Fibroblast of lung (primary cell): ENCODE measurements at places on chromosomes 12 and 14. TPM values are rescaled to one million over a fixed set of nuclear protein-coding genes. Genes with fewer than 3 reads are reported as not detected.

- H3K27me3 ChIP-seq: no peaks in the 10 kb centered on the region
- no peaks in the 10 kb centered on the region for H3K36me3 ChIP-seq
- no peak overlapping the region for H3K27ac ChIP-seq
- no peak for DNase-seq
- H3K4me3 ChIP-seq: no peak overlapping the region
- H3K4me1 ChIP-seq: no peaks in the 10 kb centered on the region
Observed at GRCh38 chr14:104355101-104356019, 217.0 kb downstream of the KIF26A start.

- no peaks in the 10 kb centered on the region for H3K36me3 ChIP-seq
- no peaks in the 10 kb centered on the region for H3K27me3 ChIP-seq
- DNase-seq: no peak
- H3K4me1 ChIP-seq: peaks cover 9% of the 10 kb centered on the region
- H3K27ac ChIP-seq: no peak overlapping the region
Observed at GRCh38 chr14:79516009-79516408, 695.3 kb downstream of the DIO2 start.

GRCh38 chr14:92755495-92755894 lies 7.1 kb upstream of the LGMN start:
- no peak overlapping the region for H3K27ac ChIP-seq
- H3K36me3 ChIP-seq: no peaks in the 10 kb centered on the region
- peaks cover 5% of the 10 kb centered on the region for H3K27me3 ChIP-seq
- DNase-seq: no peak
- H3K4me3 ChIP-seq: no peak overlapping the region
- no peaks in the 10 kb centered on the region for H3K4me1 ChIP-seq

GRCh38 chr12:15706010-15706676 lies 83.0 kb downstream of the EPS8 start:
- H3K27ac ChIP-seq: no peak overlapping the region
- no peaks in the 10 kb centered on the region for H3K27me3 ChIP-seq
- no peak overlapping the region for H3K4me3 ChIP-seq
- no peaks in the 10 kb centered on the region for H3K36me3 ChIP-seq
- peaks cover 4% of the 10 kb centered on the region for H3K4me1 ChIP-seq
- no peak for DNase-seq

GRCh38 chr12:110530511-110530910 lies 28.4 kb downstream of the RAD9B start:
- peaks cover 15% of the 10 kb centered on the region for H3K4me1 ChIP-seq
- DNase-seq: no peak
- no peaks in the 10 kb centered on the region for H3K36me3 ChIP-seq
- H3K4me3 ChIP-seq: no peak overlapping the region
- H3K27ac ChIP-seq: no peak overlapping the region

DNA sequence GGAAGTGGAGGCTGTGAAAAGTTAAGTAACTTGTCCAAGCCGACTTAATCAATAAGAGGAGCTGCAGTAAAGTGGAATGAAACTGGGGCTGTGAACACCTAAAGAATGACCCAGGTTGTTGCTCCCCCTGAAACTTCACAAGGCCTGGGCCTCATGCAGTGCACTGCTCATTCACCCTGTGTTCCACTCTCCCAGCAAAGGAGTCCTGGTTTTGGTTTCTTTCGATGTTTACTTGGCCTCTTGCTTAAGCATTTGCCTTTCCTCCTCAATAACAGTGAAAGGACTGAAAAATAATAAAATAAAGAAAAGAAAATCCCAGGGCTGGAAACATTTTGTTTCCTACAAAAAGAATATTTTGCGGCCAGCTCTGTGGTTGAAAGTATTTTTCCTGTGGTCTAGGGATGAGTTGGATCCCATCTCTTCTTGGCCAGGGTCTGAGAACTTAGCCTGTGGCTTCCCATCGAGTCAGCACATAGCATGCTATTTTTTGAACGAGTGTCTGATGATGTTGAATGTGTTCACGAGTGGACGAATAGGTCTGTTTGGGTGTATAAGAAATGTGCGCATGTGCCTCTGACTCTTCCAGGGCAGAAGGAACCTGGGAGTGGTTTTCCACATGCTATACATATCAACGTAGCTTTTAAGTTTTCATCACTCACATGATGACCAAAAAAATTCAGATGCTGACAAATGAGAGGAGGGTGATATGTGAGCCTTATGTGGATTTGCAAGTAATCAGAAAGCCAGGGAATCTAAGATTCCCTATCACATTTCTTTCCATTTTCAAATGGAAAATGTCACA lies 349.8 kb downstream of the ZFP36L1 start:
- DNase-seq: peak; percentile 70
- no peaks in the 10 kb centered on the region for H3K27me3 ChIP-seq
- H3K4me1 ChIP-seq: no peaks in the 10 kb centered on the region
- no peaks in the 10 kb centered on the region for H3K36me3 ChIP-seq

DNA sequence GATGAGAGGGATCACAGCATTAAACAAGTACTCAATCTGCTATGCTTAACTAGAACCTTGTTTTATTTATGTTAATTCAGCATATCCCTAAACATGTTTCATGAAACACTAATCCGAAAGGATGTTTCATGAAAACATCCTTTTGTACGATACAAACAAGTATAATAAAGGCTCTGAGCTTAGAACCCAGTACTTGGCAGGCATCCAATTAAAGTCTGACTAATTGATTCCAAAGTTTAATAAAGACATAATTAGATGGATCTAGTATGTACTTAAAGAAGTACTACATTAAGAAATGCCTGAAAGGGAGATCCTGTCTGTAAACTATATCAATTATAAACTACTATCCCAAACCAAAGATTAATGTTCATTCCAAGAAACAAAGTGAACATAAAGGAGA lies 51.8 kb downstream of the SCAF11 start:
- H3K4me1 ChIP-seq: no peaks in the 10 kb centered on the region
- no peak for DNase-seq
- H3K4me3 ChIP-seq: no peak overlapping the region
- H3K27me3 ChIP-seq: no peaks in the 10 kb centered on the region

DNA sequence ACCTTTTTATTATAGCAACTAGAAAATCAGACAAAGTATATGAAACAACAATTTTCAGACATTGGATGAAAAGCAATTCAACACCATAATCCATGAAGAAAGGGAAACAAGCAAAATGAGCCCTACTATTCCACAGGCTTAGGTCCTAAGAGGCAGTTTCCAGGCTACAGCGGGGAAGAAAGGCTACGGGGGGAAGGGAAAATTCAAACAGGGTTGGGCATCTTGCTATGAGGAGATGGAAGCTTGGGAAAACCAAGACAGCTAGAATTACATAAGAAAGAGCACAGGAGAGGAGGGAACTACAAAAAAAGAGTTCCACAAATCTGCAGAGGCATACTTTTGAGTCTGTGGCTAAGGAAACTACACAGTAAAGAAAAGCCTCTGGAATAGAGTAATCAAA lies 356.0 kb upstream of the CLEC14A start:
- no peak overlapping the region for H3K27ac ChIP-seq
- DNase-seq: no peak
- no peaks in the 10 kb centered on the region for H3K36me3 ChIP-seq
- no peaks in the 10 kb centered on the region for H3K4me1 ChIP-seq
- no peaks in the 10 kb centered on the region for H3K27me3 ChIP-seq

- DNase-seq: peak; percentile 84
- no peaks in the 10 kb centered on the region for H3K36me3 ChIP-seq
- H3K27me3 ChIP-seq: no peaks in the 10 kb centered on the region
- no peak overlapping the region for H3K27ac ChIP-seq
Observed at GRCh38 chr12:28708918-28709371, 440.1 kb upstream of the FAR2 start.

DNA sequence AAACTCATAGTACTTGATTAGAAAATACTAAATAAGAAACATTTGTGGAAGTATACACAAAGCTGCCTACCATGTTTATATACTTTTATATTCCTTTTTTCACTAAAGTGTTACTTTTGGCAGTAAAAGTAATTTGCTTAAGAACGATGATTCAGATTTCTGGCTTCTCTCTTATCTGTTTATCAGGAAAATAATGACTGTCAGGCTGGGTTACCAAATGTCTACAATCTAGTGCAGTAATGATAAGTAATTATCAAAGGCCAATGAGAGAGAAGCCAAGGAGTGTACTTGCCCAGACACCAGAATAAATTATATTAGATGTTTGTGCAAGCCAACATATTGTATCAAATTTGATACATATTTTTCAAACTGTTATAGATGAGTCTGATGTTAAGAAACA lies 113.4 kb downstream of the RALGAPA1 start:
- no peaks in the 10 kb centered on the region for H3K27me3 ChIP-seq
- no peak overlapping the region for H3K4me3 ChIP-seq
- H3K4me1 ChIP-seq: no peaks in the 10 kb centered on the region
- DNase-seq: no peak
- H3K27ac ChIP-seq: no peak overlapping the region

DNA sequence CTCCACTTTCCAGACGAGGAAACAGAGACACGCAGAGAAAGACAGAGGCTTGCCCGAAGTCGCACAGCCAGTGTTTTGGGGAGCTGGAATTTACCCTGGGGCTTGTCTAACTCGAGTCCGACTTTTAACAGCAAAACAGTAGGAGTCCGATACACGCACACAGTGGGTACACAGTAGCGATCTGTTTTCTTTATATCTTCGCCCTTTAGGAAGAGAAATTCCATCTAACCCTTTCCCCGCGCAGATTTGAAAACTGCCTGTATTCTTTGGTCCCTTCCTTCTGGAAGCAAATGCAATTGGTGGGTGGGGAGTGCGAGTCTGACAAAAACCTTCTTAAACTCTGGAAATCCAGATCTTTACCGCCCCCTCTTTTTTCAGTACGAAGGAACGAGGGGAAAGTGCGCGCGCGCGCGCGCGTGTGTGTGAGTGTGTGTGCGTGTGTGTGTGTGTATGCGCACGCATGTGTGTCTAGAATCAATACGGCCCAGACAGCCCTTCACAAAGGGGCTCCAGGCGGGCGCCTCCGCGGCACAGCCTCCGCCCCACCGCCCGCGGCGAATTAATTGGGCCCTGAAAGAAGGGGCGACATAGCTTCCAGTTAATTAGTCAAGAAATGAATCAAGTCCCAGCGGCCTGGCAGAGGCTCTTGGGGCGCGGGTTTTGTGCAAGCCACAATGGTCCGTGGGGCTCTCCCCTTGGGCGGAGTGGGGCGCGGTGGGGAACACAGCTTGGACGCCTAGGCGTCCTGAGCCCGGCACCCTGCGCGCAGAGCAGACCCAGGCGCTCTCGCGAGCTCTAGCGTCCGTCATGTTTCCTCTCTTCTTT lies 14.0 kb upstream of the TBX3 start:
- peak overlapping the region; percentile 56 for H3K4me3 ChIP-seq
- no peaks in the 10 kb centered on the region for H3K36me3 ChIP-seq
- no peaks in the 10 kb centered on the region for H3K4me1 ChIP-seq
- peaks cover 5% of the 10 kb centered on the region for H3K27me3 ChIP-seq
- DNase-seq: no peak

GRCh38 chr14:32074887-32075572 lies 2.1 kb upstream of the ARHGAP5 start:
- no peaks in the 10 kb centered on the region for H3K36me3 ChIP-seq
- DNase-seq: no peak
- H3K4me3 ChIP-seq: peak overlapping the region; percentile 93
- no peaks in the 10 kb centered on the region for H3K27me3 ChIP-seq

DNA sequence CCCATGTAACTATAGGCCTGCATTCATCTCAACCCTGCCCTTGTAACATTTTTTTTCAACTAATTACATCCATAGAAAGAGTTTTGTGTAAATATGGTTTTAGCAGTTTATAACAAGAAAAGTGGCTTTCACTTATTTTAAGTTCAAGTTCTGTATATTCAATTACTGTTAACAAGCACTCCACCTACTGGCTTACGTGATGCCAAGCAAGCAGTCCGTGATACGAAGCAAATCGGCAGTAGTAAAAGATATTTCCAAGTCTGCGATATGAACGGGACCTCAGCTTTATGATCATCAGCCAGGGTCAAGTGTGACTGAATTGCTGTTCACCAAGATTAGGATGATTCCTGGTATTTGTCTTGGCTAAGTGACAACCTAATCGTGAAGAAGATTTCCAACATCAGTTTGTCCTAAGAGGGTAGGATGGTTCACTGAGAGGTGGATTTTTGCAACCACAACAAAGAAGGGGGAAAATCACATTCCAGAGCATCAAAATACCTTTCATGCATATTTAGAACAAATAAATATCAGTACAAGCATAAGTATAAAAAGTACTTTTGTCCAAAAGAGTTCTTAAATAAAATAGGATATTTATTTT lies 456.2 kb downstream of the FOXG1 start:
- H3K4me1 ChIP-seq: no peaks in the 10 kb centered on the region
- no peaks in the 10 kb centered on the region for H3K36me3 ChIP-seq
- no peak overlapping the region for H3K4me3 ChIP-seq
- peak; percentile 62 for DNase-seq
- no peaks in the 10 kb centered on the region for H3K27me3 ChIP-seq
- no peak overlapping the region for H3K27ac ChIP-seq

DNA sequence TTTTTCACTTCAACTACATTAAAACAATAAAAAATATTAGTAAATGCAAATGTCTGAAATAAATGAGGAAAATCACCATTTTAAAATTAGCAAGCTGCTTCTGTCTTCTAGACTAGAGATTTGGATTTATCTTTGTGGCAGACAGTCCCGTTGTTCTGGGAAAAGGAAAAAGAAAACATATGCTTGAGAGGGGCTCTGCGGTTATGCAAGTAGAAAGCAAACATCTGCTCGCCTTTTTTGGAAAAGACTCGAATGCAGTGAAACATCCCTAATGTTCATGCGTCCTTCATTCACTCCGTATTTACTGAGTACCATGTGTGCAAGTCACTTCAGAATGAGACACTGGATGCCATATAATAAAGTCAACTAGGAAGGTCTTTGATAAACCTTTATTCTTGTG lies 44.9 kb downstream of the IFNG start:
- H3K4me1 ChIP-seq: no peaks in the 10 kb centered on the region
- no peak overlapping the region for H3K4me3 ChIP-seq
- no peaks in the 10 kb centered on the region for H3K27me3 ChIP-seq
- DNase-seq: no peak
- H3K36me3 ChIP-seq: no peaks in the 10 kb centered on the region

GRCh38 chr12:99977550-99977949 lies 7.2 kb downstream of the ANKS1B start:
- H3K36me3 ChIP-seq: no peaks in the 10 kb centered on the region
- DNase-seq: no peak
- no peak overlapping the region for H3K4me3 ChIP-seq
- no peaks in the 10 kb centered on the region for H3K4me1 ChIP-seq

DNA sequence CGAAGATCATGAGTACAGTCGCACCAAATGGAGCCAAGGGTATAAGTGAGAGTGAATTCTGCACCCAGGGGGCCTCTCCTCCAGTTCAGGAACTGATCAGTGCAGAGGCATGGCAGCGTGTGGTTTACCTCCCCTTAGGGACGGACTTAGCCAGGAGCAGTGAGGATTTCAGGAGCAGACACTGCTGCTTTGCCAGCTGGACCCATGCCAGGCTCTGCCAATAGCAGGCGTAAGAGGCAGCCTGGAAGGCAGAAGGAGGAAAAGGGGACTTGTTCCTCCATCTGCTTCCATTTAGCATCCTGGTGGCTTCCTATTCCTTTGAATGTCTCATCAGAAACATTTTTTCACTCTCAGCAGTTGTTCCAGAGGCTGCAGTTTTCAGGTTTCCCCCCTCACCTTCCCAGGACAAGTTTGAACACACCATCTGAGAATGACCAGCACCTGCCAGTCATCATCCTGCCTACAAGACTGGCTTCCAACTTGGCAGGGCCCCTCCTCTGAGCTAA lies 137.0 kb upstream of the LMNTD1 start:
- H3K4me1 ChIP-seq: peaks cover 3% of the 10 kb centered on the region
- DNase-seq: peak; percentile 48
- H3K4me3 ChIP-seq: no peak overlapping the region
- no peaks in the 10 kb centered on the region for H3K27me3 ChIP-seq

The CLMN gene
- 0.83 and 1.0 TPM in 2 replicates for total RNA-seq

The NEK9 gene
- 81.3 and 91.7 TPM in 2 replicates for total RNA-seq

The PTHLH gene
- total RNA-seq: 0.26 and 1.8 TPM in 2 replicates

The CCDC196 gene
- total RNA-seq: not detected in 2 replicates

The PLA2G1B gene
- 0.51 TPM in 1 of 2 replicates, not detected in the other for total RNA-seq

The OR4K5 gene
- not detected in 2 replicates for total RNA-seq

The LRRC10 gene
- total RNA-seq: not detected in 2 replicates
